Right ventricle myocardium superior (tissue), 1 donor: ENCODE measurements at places on chromosomes 1 and 21. TPM values are rescaled to one million over a fixed set of nuclear protein-coding genes. Genes with fewer than 3 reads are reported as not detected.

- no peak for DNase-seq
Observed at GRCh38 chr1:28278763-28279162, 19.4 kb downstream of the SESN2 start.

DNA sequence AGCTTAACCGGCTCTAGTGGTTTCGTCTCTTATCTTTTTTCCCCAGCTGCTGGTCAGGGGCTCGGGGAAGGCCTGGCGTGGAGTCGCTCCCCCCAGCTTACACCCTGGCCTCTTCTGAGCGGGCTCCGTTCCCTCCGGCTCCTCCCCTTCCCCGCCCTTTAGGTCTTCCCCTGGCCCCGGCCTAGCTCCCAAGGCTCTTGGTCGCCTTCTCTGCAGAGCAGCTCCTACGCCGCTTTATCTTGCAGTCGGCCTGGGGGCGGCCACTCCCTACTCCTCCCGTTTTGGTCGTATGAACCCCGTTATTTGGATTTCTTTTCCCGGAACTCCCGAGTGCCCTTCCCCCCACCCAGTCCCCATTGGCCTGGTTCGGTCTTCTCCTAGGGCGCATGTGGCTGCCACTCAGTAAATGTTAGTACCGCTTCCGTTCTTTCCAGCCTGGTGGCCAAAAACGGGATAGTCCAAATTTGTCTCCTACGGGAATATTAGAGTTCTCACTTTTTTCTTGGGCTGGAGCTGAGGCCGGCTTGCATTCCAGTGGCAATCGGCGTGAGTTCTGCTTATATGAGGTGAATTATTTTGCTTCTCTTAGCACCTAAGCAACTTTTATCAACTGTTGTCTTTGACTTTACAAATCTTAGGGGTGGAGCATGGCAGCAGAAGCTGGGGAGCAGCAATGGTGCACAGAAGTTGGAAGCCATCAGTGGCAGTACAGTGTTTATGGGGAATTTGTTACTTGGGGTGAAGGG, 467 bp downstream of the THRAP3 start:
- DNase-seq: peak; percentile 89

- DNase-seq: no peak
Observed at GRCh38 chr1:109210058-109210457, 3.7 kb upstream of the SARS1 start.

DNA sequence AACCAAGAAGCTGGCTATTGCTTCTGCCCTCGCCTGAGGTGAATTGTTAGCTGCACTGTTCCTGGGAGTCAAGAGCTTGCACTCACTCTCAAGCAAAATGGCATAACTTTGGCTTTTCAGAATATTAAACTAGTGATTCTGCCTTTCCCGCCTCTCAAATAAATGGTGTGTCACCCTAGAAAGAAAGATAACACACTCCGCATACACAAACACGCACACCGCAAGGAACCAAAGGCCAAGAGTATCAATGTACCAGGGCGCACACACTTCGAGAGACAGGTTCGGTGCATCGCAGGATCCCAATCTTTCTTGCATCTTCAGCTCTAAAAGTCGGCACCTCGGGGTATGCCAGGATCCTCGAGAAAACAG, 470 bp upstream of the RTCA start:
- no peak for DNase-seq

DNA sequence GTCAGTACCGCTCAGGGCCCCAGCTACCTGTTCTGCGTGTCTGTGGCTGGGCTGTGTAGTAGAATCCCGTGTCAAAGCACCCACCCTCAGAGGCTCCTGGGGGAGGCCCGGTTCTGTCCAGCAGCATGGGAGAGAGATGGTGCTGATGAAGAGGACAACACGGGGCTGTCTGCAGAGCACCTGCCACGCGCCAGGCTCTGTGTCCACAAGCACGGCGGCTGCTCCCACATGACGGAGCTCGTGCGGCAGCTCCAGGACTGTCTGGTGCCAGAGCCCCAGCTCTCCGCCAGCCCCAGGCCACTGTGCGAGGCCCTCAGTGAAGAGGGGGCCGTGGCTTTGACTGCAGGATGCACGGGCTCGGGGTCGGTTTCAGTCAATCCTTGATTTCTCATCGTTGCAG, 42.0 kb upstream of the TSPEAR start:
- DNase-seq: no peak

DNA sequence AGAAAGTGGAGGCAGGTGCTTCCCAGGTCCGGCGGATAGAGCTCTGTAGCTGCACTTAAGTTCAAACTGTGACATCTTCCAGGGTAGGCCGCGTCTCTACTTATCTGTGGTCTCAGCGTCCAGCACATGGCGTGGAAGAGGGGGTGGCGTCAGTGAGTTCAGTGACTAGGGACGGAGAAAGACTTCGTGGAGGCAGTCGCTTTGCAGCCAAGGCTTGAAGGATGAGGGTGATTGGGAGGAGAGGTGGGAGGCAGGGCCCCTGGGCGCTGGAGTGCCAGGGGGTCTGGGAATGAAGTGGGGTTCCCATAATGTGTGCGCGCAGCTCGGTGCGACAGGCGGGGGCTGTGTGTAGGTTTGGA, 444 bp upstream of the AGO1 start:
- no peak for DNase-seq

DNA sequence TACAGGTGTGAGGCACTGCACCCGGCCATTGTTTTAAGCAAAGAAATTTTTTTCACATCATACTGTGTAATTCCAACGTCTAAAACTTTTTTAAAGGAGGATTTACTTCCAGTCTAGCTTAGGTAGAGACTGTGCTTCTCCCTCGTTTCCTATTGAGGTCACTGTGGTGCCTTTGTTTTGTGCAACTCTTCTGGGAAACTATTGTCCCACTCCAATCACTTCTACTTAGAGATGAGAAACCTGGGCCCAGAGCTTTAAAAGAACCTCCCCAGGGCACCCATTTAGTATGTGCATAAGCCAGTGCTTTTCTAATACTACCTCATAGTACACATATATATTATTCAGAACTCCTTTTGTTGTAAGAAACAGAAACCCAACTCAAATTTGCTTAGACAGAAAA, 120.0 kb upstream of the ZNF644 start:
- no peak for DNase-seq

GRCh38 chr1:1364266-1364665, 5.9 kb upstream of the MXRA8 start:
- peak; percentile 27 for DNase-seq

- no peak for DNase-seq
Observed at GRCh38 chr1:2632561-2633361, at the start of gene MMEL1. MMEL1 (minus strand) TSS chr1:2633016; CDS start chr1:2629484, 3,532 bp downstream.

GRCh38 chr1:23140940-23141596, 27.6 kb downstream of the LUZP1 start:
- no peak for DNase-seq

DNA sequence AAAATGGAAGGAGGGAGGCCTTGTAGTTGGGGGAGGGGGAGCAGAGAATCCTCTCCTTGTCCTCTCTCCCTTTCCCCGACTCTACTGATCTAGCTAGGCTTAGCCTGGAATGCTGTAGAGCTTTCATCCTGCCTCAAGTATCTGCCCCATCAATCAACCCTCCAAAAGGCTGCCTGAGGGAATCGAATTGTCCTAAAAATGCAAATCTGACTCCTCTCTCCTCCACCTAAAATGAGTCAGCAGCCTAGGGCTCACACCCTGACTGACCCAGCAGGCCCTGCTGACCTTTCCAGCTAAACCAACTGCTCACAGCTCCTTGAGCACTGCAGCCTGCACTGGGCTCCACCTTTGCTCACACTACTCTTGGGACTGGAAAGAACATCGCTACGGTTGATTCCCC, 2.8 kb downstream of the HPDL start:
- no peak for DNase-seq

DNA sequence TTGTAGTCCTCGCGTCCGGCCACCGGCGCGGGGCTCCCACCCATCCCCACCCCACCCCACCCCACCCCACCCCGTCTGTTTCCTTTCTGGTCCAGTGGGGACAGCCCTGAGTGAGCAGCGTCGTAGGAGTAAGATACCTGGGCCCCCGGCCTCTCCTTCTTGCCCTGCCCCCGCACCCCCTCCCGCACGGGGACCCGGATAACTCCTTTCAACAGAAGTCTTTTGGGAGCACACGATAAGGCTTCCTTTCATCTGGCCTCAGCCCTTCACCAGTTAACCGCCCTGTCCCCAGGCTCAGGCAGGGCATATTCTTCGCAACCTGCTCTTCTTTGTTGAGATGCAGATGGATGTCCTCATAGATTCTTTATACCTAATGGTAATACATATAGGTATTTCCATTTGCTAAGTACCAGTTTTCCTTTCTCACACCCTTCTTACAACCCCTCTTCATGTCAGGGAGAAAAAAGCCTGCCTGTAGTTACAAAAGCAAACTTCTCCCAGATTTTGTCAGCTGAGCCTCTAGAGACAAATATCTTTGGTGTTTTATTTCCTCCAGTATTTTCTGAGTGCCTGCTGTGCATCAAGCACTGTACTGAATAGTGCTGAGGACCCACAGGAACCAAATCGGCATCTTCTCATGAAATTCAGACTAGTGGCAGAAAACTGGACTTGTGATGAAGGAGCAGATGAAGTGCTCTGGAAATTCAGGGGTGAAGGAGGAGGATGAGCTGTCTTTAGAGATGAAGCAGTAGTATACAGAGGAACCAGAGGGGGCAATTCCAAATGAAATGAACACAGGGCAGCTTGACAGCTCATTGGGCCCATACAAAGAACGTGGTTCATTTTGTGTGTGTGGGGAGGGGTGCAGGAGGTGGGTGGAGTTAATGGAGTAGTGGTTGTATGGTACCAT, 33.6 kb downstream of the SLC2A1 start:
- no peak for DNase-seq

DNA sequence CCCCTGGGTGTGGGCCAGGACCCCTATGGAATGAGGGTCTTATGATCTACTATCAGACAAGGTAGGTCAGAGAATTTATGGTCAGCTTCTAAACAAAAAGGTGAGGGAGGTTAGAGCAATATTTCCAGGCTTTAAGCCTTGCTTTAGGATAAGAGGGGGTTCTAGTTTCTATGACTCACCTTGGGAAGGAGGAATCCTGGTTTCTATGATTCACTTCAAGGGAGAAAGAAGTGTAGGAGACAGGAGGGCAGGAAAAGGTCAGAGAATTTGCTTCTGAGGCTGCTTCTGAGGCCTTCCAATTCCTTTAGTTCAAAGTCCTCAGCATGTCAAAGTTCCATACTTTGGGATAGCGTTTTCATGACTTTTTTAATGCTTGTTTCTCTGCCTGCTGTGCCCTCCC, 35.2 kb downstream of the RGL1 start:
- no peak for DNase-seq

The C1QTNF12 gene
- total RNA-seq: 0.51 TPM

The FMOD gene
- total RNA-seq: 5.9 TPM

The LIPI gene
- not detected for total RNA-seq
